ENCODE measurements at places on chromosomes 11 and 22. TPM values are rescaled to one million over a fixed set of nuclear protein-coding genes. Genes with fewer than 3 reads are reported as not detected.

RPL3 gene
- 2,999 TPM for total RNA-seq

CD82 gene
- total RNA-seq: 33.3 TPM

TIGD3 gene
- not detected for total RNA-seq

LUZP2 gene
- not detected for total RNA-seq

OR4C45 gene
- not detected for total RNA-seq
